Anterior cingulate cortex (tissue), 58 donors: ENCODE measurements at places on chromosomes 11 and 22.

- no peak for DNase-seq
Observed at GRCh38 chr11:130202818-130203689, 43.5 kb downstream of the ST14 start.

GRCh38 chr22:16959345-16959930 lies 48.6 kb downstream of the GAB4 start:
- DNase-seq, result no peak

- no peak for DNase-seq
Observed at GRCh38 chr11:27381238-27381666, 18.2 kb upstream of the CCDC34 start.

DNA sequence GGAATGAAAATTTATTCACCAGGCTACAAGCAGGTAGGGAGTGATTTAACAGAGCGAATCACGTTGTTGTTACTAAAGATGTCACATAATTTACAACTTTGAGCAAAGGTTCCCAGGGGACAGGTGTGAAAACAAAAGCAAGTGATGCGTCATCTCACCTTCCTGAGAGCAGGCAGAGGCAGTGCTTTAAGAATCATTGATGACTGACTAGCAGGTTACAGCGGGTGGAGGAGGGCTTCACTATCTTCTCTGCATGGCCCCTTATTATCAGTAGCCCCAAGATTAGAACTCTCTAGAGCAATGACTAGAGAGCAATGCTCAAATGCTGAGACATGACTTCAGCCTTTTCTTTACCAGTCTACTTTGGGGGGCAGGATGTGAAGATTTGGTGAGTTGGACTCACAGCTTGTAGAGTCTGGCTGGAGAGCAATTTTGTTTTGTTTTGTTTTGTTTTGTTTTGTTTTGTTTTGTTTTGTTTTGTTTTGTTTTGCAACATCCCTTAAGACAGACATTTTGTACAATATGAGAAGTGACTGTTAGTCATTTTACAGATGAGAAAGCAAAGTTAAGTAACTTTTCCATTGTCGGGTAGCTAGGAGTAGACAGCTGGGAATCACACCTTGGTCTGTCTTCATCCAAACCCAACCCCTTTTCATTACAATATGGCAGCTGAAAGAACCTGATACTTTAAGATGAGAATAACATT lies 84.8 kb downstream of the SLC1A2 start:
- no peak for DNase-seq

GRCh38 chr11:132886335-132886734 lies 646.0 kb downstream of the OPCML start:
- DNase-seq, result no peak

DNA sequence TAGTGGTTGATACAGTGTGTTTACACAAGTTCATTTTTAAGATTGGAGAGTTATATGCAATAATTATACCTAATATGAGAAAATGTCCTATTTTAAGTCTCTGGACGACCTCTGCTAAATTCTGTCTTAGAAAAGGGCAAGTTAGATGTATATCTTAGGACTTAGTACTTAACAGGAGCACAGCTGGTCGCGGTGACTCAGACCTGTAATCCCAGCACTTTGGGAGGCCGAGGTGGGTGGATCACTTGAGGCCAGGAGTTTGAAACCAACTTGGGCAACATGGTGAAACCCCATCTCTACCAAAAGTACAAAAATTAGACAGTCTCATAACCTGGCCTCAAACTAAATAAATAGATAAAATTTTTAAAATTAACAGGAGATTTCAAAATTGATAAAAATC lies 27.2 kb downstream of the BSX start:
- no peak for DNase-seq

DNA sequence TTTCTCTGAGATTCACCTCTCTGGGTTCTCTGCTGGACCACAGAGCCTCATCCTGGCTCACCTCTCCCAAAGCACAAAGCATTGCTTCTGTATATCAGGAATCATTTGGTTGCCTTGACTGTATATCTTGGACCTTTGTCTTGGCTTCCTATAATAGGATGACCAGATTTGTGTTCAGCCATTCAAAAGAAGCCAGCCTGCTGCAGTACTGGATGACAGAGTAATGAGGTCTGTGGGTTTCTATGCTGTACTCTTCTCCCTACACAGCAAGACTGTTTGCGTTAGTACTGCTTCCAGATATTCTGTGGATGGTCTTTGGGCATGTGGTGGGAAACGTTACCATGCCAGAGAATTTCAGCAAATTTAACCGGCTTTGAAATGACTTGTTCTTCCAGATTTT lies 39.8 kb downstream of the ARFGAP2 start:
- DNase-seq, result no peak
